Activated effector memory CD4-positive, alpha-beta T cell treated with Interleukin-2 at 50 U/mL for 16 hours (primary cell): ENCODE measurements at places on chromosomes 1 and 21.

DNA sequence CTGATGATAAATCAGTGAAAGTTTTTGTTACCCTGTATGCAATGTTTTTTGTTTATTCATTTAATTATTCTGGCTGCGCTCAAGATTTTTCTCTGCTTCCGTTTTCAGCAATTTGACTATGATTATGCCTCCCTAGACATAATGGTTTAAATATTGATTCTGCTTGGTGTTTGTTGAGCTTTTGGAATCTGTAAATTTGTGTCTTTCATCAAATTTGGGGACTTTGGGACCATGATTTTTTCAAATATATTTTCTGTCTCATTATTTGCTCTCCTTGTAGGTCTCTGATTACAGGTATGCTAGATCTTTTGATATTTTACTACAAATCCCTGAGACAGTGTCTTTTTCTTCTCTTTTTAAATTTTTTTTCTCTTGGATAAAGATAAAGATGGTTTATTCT, 92.1 kb downstream of the CACHD1 start:
- DNase-seq, result no peak

- no peak for DNase-seq
These were observed 72.2 kb upstream of the C1orf87 start for GRCh38 chr1:60145771-60146170.

DNA sequence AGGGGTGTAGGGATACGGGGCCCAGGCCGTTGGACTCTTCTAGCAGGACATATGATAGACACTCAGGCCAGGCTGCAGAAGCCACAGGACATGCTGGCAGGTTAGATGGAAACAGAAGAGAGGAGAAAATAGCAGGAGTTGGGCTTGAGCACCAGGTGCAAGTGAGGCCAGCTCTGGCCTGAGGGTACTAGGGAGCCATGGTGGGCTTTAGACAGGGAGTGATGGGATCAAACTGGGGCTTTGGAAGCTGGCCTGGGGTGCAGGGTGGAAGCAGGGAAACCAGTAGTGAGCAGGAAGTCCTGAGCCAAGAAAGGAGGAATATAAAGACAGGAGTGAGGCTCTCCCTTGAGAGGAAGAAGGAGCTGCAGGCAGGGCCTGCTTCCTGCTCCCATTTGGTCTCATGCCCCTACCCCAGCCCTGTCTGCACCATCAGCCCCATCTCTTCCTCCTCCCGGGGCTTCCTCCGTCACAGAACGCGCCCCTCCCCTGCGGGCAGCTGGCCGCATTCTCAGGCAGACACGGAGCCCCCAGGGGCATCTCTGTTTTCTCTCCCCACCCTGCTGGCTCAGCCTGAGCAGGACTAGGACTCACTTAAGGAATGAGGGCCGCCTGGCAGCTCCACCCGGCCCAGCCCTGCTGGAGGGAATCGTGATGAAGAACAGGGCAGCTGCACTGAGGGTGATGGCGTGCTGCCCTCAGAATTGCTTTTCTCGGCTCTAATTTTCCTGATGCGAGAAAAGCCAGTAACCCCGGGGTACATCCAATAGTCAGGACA, 165.5 kb upstream of the TMEM51 start:
- no peak for DNase-seq

DNA sequence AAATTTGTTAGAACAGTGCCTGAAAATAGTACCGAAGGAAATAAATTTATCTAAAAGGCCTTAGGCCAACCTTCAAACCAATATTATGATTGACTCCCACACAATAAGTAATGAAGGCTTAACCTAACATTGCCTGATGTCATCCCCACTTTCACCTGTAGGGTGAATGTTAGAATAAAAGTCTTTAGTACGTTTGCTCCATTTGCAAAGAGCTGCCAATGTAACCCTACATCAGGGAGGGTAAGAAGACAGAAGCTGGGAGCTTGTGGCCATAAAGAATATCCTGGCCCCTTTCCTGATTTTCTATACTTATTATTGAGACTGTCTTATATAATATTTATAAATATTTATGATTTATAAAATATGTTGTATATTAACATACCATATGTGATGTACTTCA, 661.8 kb upstream of the CXADR start:
- DNase-seq, result no peak

GRCh38 chr1:88540255-88540654, 143.8 kb upstream of the PKN2 start:
- no peak for DNase-seq

- no peak for DNase-seq
These were observed 23.6 kb downstream of the GADD45A start for GRCh38 chr1:67708606-67709005.

DNA sequence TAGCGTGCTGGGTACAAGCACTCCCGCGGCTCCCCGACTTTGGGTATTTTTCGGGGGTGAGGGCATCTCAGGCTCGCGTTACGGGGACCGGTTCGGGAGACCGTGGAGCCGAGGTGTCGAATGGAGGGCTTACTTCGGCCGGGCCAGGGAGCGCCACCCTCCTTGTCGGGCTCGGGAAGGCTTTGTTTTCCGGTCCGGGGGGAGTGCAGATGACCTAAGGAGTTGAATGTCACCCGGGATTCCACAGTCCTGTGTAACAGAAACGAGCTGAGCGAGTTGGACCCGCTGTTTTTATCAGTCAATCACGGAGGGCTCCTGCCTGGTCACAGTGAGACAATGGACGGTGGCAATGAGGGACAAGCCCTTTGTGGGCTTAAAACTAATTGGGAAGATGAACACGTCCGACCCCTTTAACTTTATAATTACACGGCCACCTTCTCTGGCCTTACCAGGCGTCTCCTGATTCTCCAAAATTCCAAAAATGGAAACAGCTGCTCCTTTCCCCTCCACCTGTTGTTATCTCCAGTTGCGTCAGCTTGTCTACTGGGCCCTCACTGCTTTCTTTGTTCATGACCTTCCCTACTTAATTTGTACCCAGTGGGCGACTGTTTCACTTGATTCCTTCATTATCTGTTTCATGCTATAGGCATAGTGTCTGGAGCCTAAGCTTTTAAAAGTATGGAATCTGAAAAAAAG, 929 bp upstream of the TRIM45 start:
- no peak for DNase-seq

GRCh38 chr1:201917362-201918033, 28.8 kb downstream of the SHISA4 start:
- DNase-seq, result no peak

DNA sequence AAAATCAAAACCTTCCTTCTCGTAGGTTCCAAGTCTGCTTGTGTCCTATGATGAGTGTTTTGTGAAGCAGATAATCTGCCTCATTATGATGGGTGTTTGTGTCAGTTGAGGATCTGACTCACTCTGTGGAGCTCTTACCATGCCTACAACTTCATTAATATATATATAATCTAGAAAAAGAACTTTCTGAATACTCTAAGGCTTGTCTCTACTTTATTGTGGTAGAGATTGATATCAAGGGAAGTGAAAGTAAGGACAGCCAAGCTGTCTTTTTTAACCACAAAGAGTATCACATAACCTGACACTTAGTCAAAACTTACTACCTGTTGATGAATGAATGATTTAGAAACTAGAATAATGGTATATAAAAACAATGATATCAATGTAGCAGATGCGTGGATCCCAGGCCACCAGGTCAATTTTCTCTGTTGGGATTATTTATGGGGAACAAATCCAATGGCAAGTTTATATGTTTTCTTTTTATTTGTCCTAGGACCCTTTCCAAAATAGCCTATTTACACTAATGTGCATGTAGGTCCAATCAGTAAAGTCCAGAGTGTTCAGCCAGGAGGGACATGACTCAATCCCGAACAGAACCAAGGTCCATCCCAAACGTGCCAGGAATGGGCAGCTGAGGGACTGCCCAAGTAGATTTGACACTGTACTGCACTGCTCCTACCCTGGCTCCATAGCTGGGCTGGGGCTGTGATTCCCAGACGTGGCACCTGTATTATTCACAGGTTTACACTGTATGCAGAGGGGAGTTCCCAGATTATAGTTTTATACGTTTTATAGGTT, 182.3 kb upstream of the GREM2 start:
- no peak for DNase-seq

- no peak for DNase-seq
These were observed 172.8 kb downstream of the MATN1 start for GRCh38 chr1:30550365-30551220.

- no peak for DNase-seq
These were observed 40.0 kb upstream of the UBE2U start for GRCh38 chr1:64163431-64163830.

DNA sequence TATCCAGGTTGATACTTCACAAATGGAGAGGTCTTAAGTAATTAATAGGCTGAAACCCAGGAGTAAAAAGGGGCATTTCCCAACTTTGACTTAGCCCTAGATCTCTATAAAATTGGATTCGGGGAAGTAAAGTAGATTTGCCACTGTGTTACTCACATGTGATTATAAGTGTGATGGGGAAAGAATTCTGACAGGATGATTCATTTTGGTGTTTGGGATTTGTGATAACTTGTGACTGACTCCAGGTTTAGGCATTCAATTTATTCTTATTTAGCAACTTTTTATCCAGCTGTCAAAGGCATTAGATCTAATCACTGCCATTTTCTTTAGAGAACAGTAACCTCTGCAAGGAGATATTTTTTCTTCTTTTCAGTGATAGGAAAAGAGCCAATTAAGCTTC, 175.5 kb downstream of the ASTN1 start:
- DNase-seq, result no peak

GRCh38 chr1:59505596-59506028, 208.7 kb downstream of the FGGY start:
- DNase-seq, result no peak

DNA sequence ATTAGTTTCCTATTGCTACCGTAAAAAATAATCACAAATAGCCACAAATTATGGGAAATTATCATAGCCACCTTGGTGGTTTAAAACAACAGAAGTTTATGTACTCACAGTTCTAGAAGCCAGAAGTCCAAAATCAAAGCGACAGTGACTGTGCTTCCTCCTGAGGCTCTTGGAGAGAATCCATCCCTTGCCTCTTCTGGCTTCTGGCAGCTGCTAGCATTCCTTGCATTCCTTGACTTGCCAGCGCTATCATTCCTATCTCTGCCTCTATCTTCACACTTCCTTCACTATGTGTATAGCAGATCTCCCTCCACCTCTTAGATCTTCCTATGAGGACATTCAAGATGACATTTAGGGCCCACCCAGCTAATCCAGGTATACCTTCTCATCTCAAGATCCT, 180.1 kb upstream of the USP25 start:
- no peak for DNase-seq

GRCh38 chr1:156707417-156708217, 2.2 kb upstream of the CRABP2 start:
- DNase-seq, result no peak

GRCh38 chr1:86913399-86913895, 479 bp downstream of the SELENOF start:
- DNase-seq, result peak; percentile 5

GRCh38 chr1:220217383-220217988, 54.8 kb downstream of the RAB3GAP2 start:
- no peak for DNase-seq

DNA sequence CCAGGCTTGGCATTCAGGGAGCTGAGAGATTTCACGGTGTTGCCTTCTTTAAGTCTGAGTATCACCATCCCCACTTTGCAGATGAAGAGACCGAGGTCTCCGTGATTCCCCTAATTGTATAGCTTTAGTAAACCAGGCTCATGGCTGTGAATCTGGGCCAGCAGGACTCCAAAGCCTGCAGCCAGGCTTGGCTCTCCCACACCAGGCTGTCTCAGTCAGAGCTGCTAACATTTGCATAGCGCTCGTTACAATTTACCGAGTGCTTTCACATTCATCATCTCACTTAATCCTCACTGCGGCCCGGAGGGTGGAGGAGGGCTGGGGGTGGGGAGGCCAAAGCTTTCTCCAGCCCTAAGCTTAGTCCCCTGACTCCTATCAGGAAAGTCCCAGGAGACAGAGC, 11.7 kb downstream of the C1orf94 start:
- no peak for DNase-seq

GRCh38 chr1:3377604-3378279, 76.7 kb upstream of the ARHGEF16 start:
- no peak for DNase-seq

DNA sequence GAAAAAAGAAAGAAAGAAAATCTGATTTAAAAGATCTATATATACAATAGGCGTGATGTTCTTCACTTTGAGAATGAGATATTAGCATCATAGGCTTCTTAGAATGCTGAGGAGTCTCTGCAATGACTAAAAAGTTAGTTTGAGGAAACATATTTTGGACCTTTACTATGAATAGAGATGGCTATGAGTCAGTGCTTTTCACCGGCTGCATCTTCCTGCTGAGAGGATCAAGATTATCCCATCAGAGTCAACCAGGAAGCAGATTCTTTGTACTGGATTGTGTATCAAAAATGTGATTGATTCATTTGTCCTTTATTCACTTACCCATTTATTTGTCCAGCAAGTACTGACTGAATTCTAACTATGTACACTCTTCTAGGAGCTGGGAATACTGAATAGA, 144.2 kb downstream of the KCNK2 start:
- no peak for DNase-seq

- no peak for DNase-seq
These were observed 1176.5 kb downstream of the NCAM2 start for GRCh38 chr21:22174746-22175145.

DNA sequence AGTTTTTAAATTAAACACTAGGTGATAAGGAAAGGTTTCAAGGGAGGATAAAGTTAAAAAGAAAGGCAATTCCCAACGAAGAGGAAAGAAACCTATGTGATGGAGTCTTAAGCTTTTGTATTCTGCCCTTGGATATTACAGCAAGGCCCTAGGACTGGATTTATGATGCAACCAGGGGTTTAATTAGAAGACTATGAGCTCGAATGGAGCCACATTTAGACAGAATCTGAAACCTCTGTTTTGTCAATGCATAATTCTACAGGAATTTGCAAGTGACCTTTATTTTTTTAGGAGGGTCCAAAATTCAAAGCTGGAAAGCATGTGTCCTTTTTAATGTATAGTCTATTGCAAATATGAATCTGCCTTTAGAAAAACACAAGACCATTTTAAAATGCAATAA, 37.9 kb downstream of the TGFB2 start:
- no peak for DNase-seq

DNA sequence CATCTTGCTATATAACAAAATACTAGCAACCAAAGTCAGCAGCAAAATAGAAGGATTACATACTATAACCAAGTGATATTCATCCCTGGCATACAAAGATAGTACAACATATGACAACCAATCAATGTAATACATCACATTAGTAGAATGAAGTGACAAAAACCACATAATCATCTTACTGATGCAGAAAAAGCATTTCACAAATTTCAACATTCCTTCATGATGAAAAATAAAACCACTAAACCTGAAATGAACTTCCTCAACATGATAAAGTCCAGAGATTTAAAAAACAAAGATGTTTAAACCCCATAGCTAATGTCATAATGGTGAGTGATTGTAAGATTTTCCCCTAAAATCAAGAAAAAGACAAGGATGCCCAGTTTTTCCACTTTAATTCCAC, 18.6 kb downstream of the RO60 start:
- no peak for DNase-seq

DNA sequence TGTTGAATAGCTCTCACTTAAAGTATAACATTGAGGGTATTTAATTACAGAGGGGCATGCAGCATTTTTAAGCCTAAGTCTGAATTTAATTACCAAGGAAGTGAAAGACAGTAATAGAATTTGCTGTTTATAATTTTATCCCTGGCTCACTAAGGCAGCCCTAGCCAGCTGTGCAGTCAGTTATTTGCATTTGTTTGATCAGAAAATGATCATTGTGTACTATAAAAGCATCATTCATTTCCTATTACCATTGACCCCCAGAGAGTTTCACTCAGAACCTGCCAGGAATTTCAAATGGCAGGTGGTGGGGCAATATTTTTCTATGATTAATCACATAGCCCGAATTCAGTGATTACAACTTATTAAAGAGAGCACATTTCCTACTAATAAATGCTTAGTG, 277.1 kb upstream of the KAZN start:
- DNase-seq, result no peak

GRCh38 chr1:90707363-90707710, 9.8 kb downstream of the BARHL2 start:
- no peak for DNase-seq
